ENCODE measurements at places on chromosomes 11 and 22.

DNA sequence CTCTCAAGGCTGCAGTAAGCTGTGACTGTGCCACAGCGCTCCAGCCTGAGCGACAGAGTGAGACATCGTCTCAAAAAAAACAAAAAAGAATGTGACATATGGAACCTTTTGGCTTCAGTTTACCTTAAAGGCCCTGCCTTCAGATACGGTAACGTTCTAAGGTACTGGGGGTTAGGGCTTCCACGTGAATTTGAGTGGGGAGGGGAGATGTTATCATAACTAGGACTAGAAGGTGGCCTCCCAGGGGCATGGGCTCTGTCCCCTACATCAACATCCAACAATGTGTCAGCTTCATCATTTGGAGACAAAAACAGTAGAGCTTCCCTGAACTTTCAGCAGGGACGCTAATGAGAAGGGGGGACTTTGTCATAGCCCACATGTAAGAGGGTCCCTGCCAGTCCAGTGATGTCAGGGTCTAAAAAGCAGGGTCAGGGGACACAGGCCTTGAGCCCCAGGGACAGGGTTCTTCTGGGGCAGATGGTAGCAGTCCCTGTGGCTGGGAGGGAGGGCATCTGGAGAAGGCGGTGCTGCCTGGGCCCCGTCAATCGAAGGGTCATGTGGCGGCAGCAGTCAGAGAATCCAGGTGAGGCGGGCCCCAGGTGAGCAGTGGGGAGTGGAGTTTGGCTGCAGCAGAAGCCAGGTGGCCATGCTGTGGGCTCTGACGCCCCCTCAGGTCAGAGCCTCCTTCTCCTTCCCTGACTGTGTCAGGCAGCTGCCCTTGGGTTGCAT is 79.8 kb downstream of the BCR start:
- DNase-seq: no peak

DNA sequence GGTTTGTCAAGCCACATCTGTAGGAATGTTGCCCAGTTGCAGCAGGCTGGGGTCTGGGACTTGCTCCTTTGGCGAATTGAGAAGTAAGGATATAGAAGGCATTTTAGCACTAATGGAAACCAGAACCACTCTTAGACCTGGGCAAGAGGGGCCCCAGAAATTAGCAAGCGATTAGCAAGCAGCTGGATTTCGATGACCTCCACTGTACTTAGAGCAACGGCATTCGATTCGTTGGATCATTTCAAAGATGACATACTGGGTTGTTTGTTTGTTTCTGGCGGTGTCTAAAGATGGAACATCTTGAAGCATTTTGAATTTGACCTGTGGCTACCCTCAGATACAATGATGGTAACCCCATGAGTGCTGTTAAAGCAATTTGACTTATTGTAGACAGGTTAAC is 1.2 kb upstream of the CDPF1 start:
- no peak for DNase-seq

- no peak for DNase-seq
These were observed 28.7 kb upstream of the TRPC6 start for GRCh38 chr11:101612481-101612880.

DNA sequence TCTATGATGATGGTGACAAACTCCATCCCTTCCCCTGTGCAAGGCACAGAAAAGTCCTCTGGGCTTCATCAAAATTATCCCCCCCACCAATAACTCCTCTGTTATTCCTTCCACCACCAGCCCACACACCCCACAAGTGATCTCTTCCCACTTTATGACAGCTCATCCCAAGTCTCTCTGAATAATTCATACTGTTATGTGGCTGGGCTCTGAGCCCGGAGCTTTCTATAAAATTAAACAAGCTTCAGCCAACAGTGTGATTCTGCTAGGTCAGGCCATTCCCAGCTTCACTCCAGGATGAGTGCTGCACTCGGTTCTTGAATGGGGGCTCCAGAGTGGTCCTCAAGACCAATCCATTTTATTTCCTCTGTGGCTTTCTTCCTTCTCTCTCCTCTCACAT is 83.0 kb downstream of the INSC start:
- DNase-seq: no peak

- no peak for DNase-seq
These were observed 66.6 kb upstream of the CECR2 start for GRCh38 chr22:17302616-17303015.

DNA sequence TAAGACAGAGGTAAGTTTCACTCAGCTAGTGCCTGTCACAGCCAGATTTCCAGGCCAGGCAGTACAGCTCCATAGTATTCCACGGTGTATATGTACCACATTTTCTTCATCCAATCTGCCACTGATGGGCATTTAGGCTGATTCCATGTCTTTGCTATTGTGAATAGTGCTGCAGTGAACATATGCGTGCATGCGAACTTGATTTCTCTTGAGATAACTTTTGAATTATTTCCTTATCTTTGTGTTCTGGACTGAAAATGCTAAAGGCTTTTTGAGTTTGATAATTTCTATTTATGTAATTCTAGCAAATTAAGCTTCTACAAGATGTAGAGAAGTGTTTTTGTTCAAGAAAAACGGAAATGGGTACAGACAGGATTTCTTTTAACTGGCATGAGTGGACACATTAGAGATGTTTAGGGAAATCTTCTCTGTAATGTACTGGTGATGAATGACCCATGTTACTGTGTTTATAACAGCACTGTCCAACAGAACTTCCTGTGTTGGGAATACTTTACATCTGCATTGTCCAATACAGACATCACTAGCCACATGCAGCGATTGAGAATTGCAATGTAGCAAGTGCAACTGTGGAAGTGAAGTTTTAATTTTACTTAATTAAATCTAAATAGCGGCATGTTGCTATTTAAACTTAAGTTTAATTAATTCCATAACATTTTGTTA is 151.3 kb downstream of the CADM1 start:
- DNase-seq: no peak

DNA sequence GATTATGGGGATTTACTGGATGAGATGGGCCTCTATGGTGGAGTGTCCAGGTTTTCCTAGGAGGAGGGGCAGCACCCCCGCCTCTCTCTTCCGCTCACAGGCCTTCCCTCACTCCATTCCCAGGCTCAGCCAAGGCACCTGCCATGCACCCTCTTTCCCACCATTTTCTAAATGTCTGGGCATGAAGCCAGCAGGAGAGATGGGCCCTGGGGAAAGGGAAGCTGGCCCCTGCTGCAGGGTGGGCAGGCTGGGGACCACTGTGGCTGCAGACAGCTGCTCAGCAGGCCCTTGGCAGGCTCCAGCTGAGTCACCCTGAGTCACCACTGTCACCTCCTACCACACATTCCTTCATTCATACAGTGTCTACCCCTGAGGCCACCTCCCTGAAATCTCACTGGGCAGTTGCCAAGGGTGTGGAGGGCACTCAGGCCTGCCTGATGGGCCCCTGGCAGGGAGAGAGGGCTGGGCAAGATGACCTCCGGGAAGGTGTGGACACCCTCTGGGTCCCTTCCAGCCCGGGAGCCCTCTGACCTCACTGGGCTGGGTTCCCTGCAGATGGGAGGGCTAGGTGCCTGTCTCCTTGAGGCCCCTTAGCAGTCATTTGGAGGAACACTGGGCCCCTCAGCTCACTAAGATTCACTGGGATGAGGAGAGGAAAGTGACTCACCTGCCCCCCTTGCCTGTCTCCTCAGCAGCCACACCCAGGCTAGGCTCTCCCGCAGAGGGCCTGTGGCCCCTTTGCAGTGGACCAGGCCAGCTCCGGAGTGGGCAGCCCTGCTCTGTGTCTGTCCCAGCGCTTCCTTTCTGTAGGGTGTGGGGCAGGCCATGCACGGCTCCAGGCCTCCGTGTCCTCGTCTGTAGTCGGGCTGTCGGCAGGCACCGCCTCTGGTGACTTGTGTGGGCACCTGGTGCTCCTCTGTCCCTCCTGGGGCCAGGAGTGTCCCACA is 7.8 kb downstream of the MYEOV start:
- no peak for DNase-seq
